ENCODE measurements at places on chromosomes 4 and X.

- DNase-seq: no peak
Observed at GRCh38 chr4:7632971-7633370, 198.2 kb upstream of the PSAPL1 start.

DNA sequence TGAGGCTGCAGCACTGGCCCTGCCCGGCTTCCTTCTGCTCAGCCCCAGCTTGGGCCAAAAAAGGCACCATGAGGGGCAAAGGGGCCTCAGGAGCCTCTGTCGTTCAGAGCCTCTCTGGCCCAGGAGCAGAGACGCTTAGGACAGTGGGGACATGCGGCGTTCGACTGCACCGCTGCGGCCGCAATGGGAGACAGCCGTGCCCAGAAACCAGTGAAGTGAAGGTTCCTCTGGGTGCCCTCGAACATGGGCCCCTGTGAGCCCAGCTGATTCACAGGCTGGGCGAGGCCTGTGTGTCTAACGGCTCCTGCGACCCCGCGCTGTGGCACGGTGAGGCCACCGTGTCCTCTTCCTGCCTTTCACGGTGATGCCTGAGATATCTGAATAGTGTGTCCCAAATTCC, 235.0 kb downstream of the AFAP1 start:
- no peak for DNase-seq

- no peak for DNase-seq
Observed at GRCh38 chrX:56569378-56570057, 6.1 kb downstream of the UBQLN2 start.

GRCh38 chr4:8794491-8794890, 77.1 kb downstream of the HMX1 start:
- DNase-seq: no peak

DNA sequence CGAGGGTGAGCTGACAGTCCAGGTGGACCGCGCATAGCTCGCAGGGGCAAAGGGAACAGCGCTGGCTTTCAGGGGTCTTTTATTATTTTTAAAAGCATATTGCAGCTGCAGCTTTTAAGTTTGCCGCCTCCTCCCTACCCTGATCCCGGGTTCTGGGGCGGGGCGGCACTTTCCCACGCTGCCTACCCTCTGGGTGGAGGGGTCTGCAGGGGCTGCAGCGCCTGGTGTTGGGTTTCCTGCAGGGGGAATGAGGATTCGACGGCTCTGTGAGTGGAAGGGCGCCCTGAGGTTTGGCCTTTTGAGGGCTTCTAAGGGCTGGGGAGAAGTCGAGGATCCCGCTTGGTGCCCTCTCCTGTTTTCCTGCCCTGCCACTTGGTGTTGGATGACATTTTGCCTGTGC, 80.7 kb upstream of the SCML1 start:
- no peak for DNase-seq

GRCh38 chr4:53777244-53777984, 186.1 kb upstream of the LNX1 start:
- DNase-seq: no peak

- DNase-seq: no peak
Observed at GRCh38 chr4:110122201-110122600, 76.2 kb downstream of the ELOVL6 start.

DNA sequence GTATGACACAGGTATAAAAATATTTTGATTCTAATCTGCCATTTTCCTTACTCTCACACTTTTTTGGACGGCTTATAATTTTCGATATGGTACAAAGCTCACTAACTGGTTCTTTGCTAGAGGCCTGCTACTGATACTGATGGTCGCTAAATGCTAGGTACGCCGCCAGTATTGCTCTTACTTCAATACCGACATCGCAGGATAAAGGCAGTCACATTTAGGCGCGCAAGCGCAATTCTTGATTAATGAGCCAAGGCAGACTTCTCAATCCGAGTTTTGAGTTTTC, 557 bp upstream of the USP38 start:
- DNase-seq: no peak

DNA sequence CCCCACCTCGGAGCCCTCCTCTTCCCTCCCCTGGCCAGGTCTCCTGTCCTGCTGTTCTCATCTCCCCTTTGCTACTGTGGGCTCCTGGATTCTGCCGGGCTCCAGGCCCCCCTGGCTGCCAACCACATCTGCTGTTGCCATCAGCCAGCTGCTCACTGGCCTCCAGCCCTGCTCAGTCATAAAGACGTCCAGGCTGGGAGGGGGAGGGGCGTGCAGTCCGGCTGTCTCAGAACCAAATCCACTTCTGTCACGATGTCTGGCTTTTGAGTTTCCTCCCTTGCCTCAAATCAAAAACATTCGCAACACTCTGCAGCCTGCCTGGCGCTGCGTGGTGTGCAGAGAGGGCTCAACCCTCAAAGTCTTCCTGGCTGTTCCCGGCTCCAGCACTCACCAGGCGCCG, 7.1 kb downstream of the RASL11B start:
- no peak for DNase-seq

GRCh38 chrX:40579141-40579540, 1.6 kb upstream of the ATP6AP2 start:
- no peak for DNase-seq

DNA sequence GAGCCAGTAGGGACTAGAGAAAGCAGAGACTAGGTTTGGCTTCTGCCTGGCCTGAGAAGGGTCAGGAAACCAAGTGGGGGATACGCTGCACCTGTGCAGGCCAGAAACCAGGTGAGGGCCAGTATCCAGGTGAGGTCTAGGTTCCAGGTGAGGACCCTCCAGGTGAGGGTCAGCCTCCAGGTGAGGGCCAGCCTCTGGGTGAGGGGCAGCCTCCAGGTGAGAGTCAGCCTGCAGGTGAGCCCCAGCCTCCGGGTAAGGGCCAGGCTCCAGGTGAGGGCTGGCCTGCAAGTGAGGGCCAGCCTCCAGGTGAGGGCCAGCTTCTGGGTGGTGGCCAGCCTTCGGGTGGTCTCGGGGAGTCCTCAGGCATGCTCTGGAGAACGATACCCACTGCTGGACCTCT, 238.8 kb downstream of the USP46 start:
- DNase-seq: no peak

GRCh38 chrX:106284431-106285025, 116.4 kb downstream of the PWWP3B start:
- no peak for DNase-seq

GRCh38 chr4:33226133-33226532, 2506.0 kb downstream of the PCDH7 start:
- no peak for DNase-seq

DNA sequence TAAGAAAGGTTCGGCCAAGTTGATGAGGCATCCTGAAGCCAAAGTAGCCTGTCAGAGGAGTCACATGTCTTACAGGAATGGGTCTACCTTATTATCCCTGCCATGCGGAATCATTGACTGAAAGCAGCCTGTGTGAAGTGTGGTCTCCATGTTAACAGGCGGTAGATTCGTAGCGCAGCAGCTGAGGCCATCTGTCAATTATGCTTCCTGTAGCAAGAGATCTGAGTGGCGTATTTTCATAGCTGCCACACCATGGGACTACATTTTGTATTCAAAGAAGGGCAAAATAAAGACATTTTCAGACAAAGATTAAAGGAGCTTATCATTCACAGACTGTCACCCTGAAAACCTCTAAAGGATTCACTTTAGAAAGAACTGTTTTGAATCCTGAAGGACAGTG, 11.2 kb upstream of the MED14 start:
- DNase-seq: no peak

- no peak for DNase-seq
Observed at GRCh38 chrX:120302434-120302833, 8.8 kb downstream of the TMEM255A start.

- no peak for DNase-seq
Observed at GRCh38 chr4:118589471-118590055, 95.6 kb upstream of the METTL14 start.

GRCh38 chr4:94325835-94326234, 16.8 kb downstream of the HPGDS start:
- no peak for DNase-seq

DNA sequence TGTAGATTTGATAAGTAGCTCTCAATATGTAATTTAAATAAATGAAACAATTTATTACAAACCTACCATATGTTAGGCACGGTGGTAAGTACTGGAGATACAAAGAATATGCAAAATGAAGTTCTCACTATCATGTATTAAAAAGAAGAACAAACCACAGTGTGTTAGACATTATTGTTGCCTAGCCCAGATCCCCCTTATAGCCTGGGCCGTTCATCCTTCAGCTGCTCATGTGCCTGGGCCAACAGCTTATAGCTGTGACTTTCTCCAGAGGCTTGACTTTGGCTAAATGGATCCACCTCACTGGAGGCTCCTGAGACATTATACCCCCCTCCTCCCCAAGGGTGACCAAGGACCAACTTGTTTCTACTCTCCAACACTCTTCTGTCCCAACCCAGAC, 29.8 kb upstream of the CCNG2 start:
- no peak for DNase-seq

DNA sequence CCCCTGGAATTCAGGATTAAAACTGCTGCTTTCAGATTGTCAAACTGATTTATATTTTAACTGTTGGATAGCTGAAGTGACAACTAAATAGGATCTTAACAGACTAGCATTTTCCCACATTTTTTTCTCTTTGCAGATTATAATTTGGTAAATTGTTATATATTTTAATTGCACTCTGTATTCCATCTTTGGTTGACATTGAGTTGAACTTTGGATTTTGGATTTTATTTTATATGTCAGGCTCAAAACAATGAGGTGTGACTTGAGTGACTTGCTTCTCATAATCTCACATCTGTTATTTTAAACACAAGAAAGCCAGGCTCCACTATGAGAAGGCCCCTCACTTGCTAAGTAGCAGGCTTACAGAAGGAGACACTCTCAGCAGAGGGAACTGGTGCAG, 38.1 kb downstream of the NAA11 start:
- no peak for DNase-seq

DNA sequence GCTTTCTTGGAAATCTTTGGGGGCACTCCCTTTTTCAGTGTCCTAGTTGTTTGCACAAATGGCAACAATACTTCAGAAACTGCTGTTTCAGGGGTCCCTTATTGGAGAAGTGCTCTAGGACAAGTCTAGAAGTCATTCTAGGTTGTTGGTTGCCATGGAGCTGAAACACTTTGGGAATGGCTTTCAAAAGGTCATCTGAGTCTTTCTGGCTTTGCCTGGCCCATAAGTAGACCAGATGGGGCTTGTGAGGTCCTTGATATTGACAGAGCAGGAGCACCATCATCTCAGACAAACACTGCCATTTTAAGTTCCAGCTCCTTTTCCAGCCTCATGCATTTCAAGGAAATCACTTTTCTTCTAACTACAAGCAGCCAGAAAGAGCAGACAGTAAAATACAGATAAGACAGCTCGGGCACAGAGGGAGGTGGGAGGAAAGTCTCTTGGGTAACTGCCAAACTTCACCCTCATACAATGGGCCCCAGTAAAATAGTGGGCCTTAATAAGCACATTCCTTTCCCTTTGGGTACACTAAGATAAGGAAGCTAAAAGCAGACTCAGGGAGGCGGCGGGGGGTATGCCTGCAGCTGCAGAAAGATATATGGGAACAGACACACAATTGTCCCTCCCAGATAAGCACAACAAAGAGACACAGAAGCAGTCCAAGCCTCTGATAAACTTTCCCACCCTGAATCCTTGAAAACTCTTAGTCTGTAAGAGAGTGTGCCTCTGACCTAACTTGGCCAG, 8.5 kb upstream of the NXF3 start:
- DNase-seq: no peak

- no peak for DNase-seq
Observed at GRCh38 chr4:166498546-166498945, 625.5 kb downstream of the TLL1 start.

- DNase-seq: no peak
Observed at GRCh38 chrX:70001269-70001668, 48.5 kb downstream of the AWAT2 start.

- DNase-seq: no peak
Observed at GRCh38 chrX:47484885-47485284, 1.9 kb upstream of the ZNF41 start.

DNA sequence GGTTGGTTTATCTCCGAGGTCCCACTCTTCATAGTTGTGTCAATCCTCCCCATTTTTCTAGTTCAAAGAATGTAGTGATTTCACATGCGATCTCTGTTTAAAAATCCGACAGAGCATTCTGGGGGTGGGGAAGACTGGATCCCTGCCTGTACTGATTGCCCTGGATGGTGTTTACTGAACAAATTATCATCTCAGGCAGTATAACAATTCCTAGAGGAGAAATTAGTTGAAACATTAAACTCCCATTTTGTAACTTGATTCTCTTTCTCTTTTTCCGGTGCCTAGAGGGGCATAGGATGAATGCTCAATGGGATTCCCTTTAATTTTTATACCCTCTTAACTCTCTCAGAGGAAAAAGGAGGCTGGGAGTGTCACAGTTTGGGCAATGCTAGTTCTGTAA, 10.0 kb upstream of the CWH43 start:
- DNase-seq: no peak

GRCh38 chrX:151970027-151970426, 4.4 kb downstream of the GABRE start:
- DNase-seq: no peak

DNA sequence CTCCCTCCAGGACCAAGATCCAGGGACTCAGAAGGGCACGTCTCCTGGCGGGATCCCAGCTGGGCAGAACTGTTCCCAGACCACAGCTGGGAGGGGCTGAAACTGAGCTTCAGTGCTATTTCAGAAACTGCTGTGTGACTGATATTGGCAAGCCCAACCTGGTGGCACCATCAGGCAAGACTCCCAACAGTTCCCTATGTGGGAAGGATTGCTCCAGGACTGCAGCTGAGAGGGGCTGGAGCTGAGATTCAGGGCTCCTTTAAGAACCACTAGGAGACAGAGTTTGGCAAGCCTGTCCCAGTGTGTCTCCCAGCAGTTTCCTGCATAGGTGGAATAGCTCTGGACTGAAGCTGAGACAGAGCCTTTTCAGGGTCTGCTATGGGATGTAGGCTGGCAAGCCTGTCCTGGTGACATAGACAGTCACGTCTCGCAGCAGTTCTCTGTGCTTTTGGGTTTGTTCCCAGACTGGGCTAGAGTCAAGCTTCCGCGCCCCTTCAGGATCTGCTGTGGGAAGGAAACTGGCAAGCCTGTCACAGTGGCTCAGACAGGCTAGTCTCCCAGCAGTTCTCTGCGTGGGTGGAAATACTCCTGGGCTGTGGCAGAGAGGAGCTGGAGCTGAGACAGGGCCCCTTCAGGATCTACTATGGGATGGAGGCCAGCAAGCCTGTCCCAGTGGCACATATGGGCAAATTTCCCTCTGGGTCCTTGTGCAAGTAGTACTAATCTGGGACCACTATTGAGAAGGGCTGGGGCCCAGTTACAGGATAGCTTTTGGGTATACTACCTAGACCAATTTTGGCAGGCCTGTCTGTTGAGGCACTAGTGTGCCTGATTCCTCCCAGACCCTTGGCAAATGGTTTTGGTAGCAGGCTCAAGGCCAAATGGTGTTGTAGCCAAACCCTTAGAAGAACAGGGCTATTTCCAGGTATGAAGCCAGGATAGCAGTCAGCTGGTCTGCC, 20.2 kb upstream of the MED14 start:
- DNase-seq: no peak

Measured in activated CD4-positive, alpha-beta T cell treated with anti-CD3 and anti-CD28 coated beads for 24 hours (primary cell).